ENCODE measurements at places on chromosomes 12 and 14.
A peak's percentile ranks its signal among the peaks of the same experiment; 100 is the strongest.

- DNase-seq, result no peak
Measured at GRCh38 chr12:108218921-108219320, 89.8 kb downstream of the WSCD2 start.

- no peak for DNase-seq
Measured at GRCh38 chr12:25001311-25001710, 52.4 kb upstream of the BCAT1 start.

GRCh38 chr14:38481952-38482678, 226.2 kb upstream of the CLEC14A start:
- DNase-seq, result no peak

DNA sequence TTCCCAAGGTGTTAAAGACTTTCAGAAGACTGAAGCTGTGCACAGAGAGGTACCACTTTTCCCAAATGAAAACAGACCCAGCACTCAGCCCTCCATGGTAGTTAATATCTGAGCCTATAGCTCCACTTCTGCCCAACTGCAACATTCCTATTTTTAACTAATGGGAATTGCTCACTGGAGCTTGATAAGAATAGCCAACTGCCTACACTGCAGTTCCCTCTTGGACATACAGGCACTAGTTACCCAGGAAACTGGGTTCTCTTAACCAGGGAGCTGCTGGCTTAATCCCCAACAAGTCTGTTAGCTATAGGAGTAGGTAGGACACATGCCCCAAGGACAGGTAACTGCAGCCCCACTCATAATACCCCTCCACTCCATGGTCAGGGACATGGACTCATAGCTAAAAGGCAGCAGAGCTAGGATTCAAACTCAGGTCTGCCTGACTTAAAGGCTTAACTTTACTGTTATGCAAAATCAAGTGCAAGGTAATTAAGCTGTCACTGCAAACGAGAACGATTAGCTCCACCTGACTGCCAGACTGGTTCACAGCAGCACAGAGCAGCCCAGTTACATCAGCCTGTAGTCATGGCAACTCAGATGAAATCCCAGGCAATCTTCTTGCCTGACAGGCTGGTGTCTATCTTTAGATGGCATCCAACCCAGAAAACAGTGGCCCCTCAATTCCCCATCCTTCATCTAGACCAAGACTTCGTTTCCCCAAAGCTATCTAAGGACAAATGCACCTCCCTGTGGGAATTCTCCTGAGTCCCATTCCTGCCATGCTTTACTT, 77.1 kb upstream of the ACTN1 start:
- no peak for DNase-seq

GRCh38 chr12:62123721-62124203, 136.4 kb upstream of the USP15 start:
- DNase-seq, result peak; percentile 18

GRCh38 chr12:47024463-47024862, 55.0 kb upstream of the PCED1B start:
- no peak for DNase-seq

- DNase-seq, result peak; percentile 14
Measured at GRCh38 chr14:103716091-103716801, 636 bp downstream of the ZFYVE21 start.

GRCh38 chr12:68624933-68625332, 14.2 kb downstream of the RAP1B start:
- DNase-seq, result no peak

DNA sequence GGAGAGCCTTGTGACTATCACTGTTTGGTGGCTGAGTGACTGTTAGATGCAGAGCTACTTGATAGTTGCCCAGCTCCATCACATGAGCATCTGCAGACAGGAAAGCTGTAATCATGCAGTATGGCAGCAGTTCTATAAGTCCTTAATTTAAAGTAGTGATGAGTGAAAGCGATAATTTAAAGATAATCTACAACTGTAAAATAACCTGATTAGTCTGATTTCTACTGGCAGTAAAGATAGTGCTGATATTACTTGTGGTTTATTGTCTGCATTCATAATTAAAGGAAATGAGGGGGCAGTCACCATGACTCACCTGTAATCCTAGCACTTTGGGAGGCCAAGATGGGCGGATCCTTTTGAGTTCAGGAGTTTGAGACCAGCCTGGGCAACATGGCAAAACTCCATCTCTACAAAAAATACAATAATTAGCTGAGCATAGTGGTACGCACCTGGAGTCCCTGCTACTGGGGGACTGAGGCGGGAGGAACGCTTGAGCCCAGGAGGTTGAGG, 41.2 kb upstream of the PLEKHD1 start:
- no peak for DNase-seq

DNA sequence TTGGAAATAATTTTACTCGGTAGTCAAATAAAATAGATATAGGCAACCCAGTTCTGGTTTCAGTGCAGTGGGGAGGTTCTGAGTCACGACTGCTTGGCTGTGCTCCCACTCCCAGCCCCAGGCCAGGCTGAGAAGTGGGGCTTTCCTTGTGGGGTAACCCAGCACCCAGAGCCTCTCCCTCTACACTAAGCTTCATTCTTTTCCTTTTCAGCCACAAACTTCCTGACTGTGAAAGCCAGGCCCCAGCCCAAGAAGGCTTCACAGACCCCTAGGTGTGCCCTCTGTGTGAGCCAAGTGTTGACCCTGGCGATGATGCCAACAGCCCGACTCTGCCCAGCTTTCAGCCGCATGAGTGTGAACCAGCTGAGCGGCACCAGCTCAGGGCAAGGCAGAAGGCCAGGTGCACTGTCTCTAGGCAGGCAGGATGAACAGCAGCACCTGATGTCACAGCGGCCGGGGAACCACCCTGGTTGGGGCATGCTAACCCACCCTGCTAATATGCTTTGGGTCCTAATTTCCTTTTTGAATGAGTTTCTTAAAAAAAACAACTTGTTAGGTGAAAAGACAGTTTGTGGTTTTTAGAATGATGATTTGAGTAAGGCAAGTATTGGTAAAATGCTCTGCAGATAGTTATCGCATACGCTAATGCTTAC, 42.2 kb upstream of the ATP23 start:
- peak; percentile 55 for DNase-seq

- DNase-seq, result no peak
Measured at GRCh38 chr12:2697057-2697800, 97.5 kb upstream of the FKBP4 start.

- DNase-seq, result no peak
Measured at GRCh38 chr12:107014055-107014454, 27.1 kb upstream of the MTERF2 start.

- DNase-seq, result no peak
Measured at GRCh38 chr14:89900802-89901201, 53.7 kb downstream of the EFCAB11 start.

DNA sequence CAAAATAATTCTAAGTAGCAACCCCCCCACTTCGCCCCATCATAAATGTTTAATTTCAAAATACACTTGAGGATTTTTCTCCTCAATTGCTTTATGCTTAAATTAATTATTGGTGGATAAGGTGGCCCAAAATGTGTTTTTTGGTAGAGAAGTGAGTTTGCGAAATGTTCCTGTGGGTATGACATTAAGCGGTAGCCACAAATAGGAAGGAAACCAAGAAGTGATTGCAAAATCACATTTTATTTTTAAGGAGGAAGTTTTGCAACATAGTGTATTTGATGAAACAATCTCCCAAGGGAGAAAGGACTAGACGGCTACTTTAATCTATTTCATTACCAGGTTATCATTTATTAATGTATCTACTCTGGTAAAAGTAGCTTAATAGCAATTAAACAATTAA, 25.5 kb downstream of the SLC25A3 start:
- no peak for DNase-seq

- no peak for DNase-seq
Measured at GRCh38 chr12:101915841-101916240, 38.5 kb downstream of the DRAM1 start.
